ENCODE measurements at places on chromosomes 16 and 17.

GRCh38 chr16:13552062-13552959, 367.6 kb upstream of the ERCC4 start:
- no peak for DNase-seq

DNA sequence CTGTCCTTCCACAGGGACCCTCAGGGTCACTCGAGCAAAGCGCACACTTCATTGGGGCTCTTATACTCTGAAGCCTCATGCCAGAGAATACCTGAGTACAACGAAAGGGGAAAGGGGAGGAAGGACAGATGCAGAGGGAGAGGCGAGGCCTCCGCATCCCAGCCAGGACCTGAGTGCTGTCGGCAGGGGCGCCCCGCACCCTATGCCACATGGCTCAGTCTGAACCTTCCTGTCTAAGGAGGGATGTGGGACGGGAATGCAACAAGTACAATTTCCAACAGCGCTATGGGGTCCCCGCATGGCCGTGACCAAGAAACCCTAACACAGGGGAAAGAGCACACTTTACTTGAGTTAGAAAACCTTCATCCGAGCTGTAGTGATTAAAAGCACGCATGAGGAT, 39.8 kb upstream of the FAAP100 start:
- no peak for DNase-seq

DNA sequence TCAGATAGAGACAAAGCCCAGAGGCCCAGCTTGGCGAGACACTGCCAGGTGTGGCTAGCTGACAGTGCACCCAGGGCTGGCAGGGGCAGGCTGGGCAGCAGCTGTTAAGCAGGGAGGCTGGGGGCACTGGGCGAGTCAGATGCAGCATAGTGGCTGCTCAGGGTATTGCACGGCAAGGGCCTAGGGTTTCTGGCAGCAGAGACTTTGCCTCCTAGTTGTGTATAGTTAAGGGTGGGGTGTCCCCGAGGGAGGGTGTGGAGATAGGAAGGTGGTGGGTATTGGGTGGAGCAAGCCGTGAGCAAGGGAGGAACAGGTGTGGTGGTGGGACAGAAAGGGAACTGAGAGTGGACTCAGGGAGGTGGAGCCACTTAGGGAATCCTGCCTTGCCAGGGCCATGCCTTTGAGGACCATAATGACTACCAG, 66.0 kb downstream of the SMPD3 start:
- DNase-seq = no peak

DNA sequence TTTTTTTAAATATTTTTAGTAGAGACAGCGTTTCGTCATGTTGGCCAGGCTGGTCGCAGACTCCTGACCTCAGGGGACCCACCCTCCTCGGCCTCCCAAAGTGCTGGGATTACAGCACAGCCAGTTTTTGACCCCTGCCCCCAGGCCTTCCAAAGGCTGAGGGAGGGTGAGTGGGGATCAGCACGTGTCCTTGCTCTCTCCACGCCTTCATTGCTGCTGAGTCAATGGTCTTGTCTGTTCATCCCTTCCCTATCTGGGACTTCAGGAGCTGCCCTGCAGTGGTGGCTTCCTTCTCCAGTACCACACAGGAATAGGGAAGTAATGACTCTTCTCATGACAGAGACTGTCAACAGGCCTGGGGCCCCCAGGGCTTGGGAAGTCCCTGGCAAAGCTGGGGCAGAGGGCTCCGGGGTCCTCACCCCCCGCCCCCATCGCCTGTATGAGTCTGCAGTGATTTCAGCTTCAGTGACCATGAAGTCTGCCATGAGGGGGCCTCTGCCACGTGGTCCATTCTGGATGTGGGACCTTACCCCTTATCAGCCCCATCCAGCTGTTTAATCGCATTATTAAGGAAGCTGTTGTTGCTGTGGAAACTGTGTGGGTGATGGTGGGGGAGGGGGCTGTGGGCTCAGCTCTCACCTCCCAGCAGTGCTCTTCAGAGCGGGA, 6.1 kb downstream of the ABCC3 start:
- DNase-seq = no peak

DNA sequence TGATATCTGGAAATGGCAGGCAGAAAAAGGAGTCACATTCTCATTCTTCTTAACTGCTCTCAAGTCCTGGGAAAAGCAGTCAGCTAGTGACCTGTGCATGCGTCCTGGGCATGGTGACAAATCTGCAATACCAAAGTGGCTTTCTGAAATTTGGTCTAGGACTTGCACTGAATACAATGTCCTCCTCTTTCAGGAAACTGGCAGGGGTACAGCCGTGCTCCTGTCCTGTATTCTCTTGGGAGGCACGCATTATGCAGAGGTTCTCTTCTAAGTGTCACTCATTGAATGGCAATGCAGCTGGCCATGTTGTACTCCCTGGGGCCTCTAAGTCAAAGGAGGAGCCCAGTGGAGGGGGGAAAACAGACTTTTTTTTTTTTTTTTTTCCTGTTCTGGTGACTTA, 10.6 kb downstream of the PHF12 start:
- no peak for DNase-seq

- peak; percentile 28 for DNase-seq
Measured at GRCh38 chr16:27374804-27375425, 27.1 kb upstream of the IL21R start.

DNA sequence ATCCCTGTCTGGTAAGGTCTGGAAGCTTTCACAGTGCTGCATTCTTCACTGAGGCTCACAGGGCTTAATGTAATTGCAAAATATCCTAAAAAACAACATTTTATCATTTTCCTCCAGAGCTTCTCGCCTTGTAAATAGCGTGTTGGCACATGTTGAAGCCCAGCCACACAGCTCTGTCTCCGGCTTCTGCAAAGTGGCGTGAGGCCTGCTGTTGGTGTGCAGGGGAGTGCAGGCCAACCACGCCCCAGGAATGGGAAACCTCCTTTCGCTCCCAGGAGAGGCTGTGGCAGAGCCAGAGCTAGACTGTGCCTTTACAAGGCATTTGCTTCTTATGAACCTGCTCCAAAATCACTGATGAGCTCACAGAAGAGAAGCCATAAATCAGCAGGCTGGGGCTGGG, 248.2 kb upstream of the MAF start:
- DNase-seq = no peak

GRCh38 chr16:83455716-83456115, 352.1 kb upstream of the HSBP1 start:
- no peak for DNase-seq

DNA sequence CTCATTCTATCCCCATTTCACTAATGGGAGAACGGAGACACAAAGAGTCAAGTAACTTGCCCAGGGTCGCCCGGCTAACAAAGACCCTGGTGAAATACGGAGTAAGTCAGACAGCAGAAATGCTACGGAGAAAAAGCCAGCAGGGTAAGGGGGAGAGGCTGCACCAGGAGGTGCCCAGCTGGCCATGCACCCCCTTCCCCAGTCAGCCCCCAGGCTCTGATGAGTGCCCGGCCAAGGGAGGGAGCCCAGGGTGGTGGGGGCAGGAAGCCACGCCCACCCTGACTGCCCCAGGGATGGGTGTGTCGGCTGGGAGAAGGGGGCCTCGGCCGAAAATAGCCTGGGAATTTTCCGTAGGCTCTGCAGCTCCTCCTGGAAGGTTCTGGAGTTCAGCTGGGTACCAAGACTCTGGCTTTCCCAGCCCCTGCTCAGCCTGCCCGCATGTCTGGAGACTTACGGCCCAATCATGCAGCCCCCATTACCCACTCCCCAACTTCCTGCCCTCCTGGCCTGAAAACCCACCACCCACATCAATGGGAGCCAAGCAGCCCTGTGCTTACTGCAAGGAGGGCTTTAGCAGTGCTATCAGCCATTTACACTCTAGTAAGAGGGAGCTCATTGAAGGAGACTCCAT, 4.2 kb downstream of the CARHSP1 start:
- DNase-seq = no peak

GRCh38 chr17:57940231-57940630, 15.0 kb downstream of the CUEDC1 start:
- no peak for DNase-seq

GRCh38 chr17:77834170-77835115, 124.1 kb upstream of the TNRC6C start:
- peak; percentile 19 for DNase-seq

DNA sequence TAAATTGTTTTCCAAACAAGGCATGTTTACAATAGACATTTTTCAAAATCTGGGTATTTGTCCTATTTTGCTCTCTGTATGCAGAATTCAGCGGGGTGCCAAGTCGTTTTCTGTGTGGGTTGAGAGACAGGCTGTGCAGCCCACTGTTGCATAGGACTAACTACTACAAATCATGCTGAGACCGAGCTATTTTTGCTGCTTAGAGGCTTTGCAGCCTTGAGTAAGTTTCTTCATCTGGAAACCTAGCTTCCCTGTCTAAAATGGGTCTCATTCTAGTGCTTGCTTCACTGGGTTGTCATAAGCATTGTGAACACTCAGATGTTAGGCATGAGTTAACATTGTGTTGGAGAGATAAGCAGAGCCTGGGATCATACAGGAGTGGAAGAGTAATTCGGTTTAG, 1.3 kb downstream of the PRPSAP2 start:
- no peak for DNase-seq

DNA sequence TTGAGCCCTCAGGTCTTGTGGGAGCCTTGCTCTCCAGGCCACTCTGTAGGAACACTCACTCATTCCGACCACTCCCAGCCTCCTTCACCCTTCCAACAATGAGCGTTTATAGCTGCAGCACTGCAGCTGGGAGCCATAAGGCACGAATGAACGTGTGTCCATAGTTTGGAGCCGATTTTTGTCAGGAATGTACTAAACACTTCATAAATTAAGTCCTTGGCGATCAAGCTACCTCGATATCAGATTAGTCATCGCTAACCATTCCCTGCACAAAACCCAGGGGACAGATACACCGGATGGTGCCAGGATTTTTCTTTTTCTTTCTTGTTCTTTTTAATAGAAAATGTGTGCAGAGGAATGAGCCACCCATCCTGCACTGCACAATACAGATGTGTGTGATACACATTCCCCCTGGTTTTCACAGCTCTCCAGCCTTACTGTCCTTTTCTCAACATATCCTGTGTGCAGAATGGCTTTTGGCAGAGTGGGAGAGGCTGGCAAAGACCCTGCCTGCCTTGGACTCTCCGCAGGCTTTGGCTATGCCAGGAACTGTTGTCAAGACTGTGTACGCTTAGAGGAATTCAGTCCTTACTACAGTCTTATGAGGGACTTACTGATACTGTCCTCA, 68.4 kb upstream of the ELAC2 start:
- DNase-seq = no peak

DNA sequence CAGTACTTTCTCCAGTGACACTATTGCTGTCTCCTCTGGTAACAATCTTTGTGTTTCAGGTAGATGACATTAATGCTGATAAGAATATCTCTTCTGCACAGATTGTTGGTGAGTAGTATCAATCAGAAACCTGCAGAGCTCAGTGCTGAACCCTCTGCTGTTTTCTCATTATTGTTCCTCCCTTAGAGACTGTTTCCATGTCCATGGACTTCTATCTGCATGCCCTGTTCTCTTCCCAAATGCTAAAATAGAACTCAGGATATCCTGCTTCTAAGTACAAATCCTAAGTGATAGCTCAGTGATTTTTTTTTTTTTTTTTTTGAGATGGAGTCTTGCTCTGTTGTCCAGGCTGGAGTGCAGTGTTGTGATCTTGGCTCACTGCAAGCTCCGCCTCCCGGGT, 29.4 kb downstream of the IST1 start:
- DNase-seq = no peak

GRCh38 chr17:67570797-67571196, 146.9 kb upstream of the NOL11 start:
- no peak for DNase-seq

DNA sequence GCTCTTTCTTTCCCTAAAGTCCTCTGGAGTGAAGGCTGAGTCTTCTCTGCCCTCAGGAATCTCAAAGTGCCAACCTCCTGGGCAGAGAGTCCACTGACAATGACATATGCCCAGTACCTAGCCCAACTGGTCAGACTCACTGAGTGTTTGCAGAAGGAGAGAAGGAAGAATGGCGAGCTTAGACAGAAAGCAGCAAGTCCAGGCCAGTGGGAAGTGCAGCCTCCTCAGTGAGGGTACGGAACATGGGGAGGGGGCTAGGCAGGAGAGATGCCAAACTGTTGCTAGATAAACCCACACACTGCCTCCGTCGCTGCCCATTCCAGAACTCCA, 678 bp downstream of the EXOC7 start:
- no peak for DNase-seq

- peak; percentile 19 for DNase-seq
Measured at GRCh38 chr16:68000450-68000849, 1.2 kb upstream of the DPEP2 start.

DNA sequence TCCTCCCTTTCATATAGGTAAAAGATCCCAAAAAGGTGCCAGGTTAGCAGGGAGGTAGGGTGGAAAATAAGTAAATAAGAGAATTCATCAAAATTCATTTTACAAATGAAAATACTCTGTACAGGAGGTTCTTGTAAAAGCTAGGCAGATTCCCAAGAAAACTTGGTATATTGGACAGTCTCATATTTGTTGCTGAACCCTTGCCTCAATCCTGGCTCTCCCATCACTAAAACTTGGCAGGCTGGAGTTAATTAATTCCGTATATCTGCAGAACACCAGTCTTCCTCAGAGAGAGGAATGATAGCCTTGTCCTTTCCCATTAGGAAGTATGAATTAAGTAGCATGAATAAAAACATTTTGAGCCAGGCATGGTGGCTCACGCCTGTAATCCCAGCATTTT, 66.2 kb upstream of the MTMR4 start:
- no peak for DNase-seq

DNA sequence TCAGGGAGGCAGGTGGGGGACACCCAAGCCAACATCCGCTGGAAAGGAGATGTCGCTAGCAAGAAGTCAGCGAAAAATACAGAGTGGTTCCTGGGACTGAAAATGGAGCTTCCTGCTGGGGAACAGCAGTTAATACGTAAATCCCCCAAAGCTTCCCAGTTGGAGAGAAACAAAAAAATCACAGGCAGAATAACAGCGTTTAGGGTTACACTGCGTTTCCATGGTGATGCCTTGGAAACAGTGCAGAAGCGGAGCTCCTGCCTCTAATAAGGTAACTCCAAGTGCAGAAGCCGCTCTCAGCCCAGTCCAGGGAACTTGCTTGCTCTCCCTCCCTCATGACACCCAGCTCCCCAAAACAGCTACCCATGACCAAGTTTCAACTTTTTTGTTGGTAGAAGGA, 73.4 kb downstream of the PLD6 start:
- no peak for DNase-seq

DNA sequence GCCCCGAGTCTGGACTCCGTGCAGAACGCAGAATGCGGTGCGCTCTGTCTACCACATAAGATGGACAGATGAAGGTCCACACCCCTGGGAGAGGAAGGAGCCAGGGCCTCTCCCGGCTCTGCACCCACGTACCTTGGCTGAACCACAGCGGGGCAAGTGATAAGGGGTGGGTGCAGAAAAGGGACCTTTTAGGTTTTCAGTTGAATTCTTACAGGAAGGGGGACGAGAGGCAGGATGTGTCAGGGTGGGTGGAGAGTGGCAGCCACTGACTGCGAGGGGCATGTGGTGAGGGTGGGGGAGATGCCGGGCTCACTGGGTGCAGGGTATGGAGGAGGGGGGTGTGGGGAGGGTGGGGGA, 372 bp downstream of the CD300A start:
- DNase-seq = peak; percentile 30

DNA sequence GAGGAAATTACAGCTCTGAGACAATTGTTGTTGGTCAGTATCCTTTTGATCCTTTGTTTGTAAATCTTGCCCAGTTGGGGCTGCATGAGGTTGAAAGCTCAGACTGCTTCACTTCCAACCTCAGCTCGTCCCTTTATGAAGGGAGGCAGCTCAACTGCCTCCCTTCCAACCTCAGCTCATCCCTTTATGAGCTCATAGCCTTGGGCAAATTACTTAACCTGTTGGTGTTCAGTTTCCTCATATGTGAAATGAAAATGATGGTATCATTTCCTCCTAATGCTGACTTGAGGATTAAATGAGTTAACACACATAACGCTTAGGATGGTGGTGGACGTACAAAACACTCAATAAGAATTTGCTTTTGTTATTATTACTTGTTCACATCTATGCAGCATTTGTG, 265.1 kb downstream of the CDH13 start:
- DNase-seq = no peak

All from CD4-positive, alpha-beta memory T cell (primary cell).